ENCODE measurements at places on chromosomes 7 and 10.

DNA sequence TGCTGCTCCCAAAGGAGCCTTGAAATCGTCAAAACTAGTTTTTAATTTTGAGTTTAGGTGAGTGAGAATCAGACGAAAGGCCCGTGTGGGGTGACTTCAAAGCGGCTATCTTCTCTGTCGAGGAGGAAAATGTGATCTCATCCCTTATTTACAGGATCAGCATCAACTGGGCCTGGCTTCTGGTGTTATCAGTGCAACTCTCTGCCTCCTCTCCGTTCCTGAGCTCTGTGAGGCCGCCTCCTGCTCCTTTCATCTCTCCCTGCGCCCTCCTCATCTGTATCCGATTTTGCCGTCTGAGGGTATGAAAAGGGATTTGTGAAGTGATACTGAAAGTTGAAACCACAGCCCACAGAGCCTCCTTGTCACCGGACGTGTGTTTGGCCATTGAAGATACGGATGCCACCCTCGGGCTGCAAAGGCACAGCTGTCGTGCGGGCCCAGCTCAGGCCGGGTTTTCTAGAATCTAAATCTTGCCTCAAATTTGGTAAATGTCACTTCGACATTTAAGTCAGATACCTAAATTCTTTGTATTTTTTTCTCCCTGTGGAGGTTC lies 408.7 kb upstream of the ADARB2 start:
- no peak for DNase-seq

- no peak for DNase-seq
Measured at GRCh38 chr7:21099432-21099831, 312.7 kb upstream of the SP8 start.

DNA sequence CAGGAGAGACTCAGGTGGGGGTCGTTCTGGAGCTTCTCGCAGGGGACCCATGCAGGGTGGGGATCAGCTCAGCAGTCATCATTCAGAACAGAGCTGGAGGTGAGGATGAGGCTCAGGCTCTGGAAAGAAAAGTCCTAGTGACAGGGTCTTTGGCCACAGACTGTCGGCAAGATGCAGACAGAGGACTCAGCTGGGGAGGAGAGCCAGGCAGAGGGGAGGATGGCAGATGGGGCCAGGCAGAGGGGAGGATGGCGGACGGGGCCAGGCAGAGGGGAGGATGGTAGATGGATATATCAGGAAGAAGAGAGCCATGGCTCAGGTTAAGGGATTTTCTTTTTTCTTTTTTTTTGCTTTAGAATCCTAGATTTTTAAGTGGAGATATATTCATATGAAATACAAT lies 7.7 kb upstream of the IL15RA start:
- no peak for DNase-seq

- DNase-seq: no peak
Measured at GRCh38 chr10:104938031-104938430, 296.9 kb downstream of the SORCS3 start.

GRCh38 chr10:103861505-103861904 lies 6.1 kb upstream of the SH3PXD2A start:
- DNase-seq: no peak

DNA sequence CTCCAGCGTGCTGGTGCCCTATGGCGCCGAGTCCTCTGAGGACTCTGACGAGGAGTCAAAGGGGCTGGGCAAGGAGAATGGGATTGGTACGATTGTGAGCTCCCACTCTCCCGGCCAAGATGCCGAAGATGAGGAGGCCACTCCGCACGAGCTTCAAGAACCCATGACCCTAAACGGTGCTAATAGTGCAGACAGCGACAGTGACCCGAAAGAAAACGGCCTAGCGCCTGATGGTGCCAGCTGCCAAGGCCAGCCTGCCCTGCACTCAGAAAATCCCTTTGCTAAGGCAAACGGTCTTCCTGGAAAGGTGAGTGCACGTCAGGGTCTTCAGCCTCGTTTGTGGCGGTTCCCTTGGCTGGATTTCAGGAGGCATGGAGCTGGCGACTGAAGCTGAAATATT lies 118.8 kb downstream of the ANKRD61 start:
- no peak for DNase-seq

DNA sequence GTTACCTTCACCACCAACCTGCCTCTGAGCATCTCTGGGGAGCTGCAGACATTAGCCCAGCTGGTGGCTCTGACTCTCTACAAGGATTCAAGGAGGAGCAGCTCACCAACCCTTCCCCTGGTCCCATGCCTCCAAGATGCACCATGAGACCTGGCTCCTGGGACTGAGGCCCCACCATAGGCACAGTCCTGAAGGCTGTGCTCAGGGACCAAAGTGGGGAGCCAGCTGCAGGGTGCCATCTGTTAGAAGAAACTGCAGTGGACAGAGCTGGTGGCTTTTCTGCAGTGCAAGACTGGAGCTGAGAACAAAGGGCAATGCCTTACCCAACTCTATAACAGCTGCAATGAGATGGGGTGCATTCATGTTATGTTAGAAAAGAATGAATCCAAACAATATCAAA lies 581.6 kb downstream of the TCERG1L start:
- no peak for DNase-seq

DNA sequence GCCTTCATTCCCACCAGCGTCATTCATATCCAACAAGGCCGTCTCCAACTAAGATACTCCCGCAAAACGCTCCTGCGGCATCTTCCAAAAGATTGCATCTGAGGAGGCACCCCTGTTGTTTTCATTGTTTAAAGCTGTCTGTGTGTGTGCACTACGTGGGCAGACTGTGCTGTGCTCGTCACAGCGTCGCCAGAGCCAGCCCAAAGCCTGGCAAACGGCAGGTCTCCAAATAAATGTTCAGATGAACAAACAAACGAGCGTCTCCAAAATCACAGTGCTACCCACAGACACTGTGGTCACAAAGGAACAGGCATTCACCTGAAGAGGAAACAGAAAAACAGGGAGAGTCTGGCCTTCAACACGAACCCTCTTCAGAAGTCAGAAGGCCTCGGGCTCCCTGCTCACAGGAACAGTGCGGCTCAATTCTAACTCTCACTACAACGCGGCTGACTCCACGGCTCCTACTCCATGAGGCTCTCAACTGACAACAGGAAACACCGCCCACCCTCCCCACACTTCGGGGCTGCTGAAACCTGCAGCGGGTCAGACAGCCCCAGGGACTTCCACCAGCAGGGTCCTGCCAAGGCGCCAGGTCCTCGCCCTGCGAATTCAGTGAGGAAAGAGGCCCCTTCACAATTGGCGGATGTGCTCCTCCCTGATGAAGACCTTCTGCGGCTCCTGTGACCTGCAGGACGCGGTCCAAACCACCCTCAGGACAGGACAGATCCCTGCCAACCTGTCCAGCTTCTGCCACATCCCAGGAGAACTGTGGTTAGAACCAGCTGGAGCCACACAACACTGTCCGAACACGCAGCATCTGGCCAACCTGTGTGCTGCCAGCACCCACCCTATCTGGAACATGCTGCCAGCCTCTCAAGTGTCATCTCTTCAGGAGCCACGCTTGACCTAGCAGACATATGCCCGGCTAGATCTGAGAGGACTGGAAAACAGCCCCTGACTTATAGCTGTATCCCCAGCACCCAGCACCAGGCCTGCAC lies 36.1 kb downstream of the MAD1L1 start:
- no peak for DNase-seq

- DNase-seq: no peak
Measured at GRCh38 chr7:90210475-90210874, 1.1 kb upstream of the STEAP2 start.

DNA sequence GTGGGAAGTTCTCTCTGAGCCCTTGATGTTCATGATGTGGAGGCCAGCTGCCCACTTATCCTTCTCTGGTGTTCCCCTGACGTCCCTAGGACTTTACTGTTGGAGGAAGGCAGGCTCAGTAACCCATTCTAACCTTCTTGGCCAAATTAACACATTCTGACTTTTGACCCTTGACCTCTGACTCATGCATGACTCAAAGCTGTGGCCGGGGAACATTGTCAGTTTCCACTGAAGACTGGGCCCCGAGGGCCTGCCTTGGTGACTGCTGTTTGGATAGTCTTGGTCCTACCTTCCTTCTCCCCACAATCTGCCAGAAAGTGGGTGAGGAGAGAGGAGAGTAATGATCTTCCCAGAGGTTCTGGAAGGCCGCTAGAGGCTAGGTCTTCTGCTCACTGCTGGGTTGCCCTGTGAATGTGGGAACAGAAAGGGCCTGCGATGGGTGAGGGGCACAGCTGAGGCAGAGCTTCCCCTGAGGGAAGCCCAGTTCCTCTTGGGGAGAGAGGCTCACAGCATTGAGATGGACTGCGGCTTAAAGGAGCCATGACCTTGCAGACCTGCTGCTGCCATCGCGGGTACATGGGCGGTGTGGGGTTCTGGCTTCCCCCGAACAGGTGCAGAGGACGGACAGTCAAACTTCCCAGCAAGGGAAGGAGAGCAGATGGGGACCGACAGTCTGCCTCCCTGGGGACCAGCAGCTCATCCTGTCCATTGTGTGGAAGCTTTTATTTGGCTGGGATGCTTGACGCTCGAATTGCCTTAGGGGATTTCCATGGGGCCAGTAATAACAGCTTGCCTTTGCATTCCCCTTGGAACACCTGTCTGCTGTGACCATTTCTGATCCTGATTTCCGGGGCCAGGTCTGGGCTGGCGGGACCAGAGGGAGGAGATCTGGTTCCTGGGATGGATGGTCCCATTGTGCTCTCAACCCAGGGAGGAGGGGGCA lies 43.8 kb downstream of the ADAMTS14 start:
- DNase-seq: no peak

DNA sequence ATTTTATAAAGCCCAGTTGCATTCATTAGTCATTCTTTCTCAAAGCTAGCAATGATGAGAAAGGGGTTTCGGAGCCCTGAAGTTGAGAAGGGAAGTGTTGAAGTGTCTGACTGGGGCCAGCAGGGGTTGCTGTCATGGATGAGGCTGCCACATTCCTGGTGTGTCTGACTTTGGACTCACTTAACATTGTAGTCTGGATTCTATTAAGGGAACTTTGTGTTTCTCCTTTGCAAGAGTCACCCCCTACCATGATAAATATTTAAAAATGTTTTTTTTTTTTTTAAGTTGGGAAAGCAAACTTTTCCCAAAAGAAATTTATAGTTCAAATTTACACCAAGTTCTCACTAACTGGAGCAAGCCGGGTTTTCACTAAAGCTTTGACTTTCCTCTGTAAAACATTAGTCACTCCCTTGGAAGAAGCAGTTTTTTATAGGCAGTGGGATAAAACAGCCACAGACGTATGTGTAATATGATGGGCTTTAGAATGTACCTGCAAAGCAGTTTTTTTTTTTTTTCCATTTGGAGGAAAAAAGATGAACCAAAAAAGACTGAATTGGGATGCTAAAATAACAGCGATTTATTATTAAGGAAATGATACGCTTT lies 243.6 kb downstream of the TWIST1 start:
- no peak for DNase-seq
